H4 (cell line): ENCODE measurements at places on chromosomes 4 and X.

DNA sequence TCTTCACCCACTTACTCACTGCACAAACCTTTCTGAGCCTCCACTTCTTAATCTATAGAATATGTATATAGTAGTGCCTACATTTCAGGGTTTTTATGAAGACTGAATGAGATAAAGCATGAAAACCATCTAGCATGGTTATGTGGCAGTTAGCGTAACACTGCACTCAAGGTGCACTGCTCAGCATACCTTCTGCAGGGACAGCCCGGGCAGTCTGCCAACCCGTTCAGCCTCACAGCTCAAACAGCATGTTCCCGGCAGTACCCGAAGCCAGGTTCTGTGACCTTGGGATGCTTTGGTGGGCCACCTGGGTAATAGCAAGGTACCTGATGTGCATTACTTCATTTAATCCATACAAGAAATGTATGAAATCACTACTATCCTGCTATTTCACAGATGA, 81.4 kb downstream of the DOCK11 start:
- DNase-seq = no peak

GRCh38 chrX:44343412-44344141, at the start of gene EFHC2:
Gene EFHC2, minus strand, starts transcription at chrX:44343672. Its CDS starts 84 bp downstream, at chrX:44343588.
- DNase-seq = no peak

- DNase-seq = peak; percentile 46
These were observed 62.9 kb upstream of the FRAS1 start for GRCh38 chr4:77994194-77994721.

- peak; percentile 30 for DNase-seq
These were observed 35.7 kb upstream of the FAM241A start for GRCh38 chr4:112109360-112110058.

DNA sequence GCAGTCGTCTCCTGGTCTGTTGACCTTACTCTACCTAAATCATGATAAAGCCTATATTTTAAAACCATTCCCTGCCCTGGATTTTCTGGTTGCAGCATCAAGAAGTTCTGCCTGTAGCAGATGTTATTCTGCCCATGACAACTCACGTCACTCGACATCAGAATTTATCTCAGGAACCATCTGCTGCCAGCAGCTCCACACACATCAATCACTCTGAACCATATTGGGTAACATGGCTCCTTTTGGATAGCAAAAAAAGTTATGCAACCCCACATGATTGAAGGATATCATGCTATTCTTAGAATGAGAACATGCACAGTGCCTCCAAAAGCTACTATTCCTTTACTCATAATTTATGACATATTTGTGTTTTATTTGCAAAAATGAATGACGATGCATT, 341.4 kb downstream of the DHRSX start:
- DNase-seq = no peak

GRCh38 chr4:127229855-127230608, 402.7 kb upstream of the INTU start:
- DNase-seq = no peak

DNA sequence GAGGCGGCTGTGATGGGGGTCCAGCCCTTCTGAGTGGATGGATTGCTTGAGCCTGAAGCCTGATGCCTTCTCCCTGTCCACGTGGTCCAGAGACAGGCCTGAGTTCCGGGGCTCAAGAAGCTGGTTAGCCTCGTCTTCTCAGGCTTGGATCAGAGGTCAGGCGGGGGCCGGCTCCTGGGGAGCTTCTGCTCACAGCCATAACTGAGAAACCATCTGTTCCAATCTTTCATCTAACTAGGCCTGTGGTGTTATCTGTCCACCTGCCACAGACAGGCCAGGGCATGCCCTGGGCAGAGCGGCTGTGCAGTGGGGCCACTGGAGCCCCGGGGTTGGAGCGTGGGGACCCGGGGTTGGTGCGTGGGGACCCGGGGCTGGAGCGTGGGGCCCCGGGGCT, 63.1 kb downstream of the SORCS2 start:
- DNase-seq = no peak

DNA sequence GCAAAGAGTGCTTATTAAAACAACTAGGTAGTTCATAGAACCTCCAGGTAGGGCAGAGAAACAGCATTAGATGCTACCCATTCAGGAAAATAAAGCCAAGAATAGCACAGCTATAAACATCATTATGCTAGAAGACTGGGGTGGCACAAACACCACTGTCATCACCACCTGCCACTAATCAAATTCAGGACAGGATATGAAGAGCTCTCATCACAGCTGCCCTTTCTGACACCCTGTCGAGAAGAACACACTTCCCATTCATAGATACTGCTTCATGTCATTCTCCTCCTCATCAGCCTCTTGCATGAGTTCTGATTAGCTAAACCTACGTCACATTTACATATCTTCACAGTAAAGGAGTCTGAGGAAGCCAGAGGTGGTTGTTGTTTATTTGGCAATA, 692.3 kb upstream of the HS3ST1 start:
- no peak for DNase-seq

DNA sequence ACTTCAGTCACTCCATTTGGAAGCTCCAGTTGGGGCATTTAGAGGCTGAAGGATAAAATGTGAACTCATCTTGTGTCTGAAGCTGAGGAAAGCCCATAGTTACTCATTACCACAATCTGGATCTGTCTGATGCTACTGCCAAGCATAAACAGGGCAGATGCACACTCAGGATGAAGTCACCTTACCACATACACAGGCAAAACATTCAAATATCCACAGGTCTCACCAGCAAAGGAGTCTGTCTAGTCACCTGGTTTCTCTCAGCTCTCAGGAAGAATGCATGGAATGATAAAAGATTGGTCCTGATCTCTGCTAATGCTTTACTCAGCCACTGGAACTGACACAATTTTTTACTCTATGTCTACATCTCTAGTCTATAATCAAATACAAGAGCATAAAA, 13.0 kb upstream of the ODAPH start:
- DNase-seq = peak; percentile 36

DNA sequence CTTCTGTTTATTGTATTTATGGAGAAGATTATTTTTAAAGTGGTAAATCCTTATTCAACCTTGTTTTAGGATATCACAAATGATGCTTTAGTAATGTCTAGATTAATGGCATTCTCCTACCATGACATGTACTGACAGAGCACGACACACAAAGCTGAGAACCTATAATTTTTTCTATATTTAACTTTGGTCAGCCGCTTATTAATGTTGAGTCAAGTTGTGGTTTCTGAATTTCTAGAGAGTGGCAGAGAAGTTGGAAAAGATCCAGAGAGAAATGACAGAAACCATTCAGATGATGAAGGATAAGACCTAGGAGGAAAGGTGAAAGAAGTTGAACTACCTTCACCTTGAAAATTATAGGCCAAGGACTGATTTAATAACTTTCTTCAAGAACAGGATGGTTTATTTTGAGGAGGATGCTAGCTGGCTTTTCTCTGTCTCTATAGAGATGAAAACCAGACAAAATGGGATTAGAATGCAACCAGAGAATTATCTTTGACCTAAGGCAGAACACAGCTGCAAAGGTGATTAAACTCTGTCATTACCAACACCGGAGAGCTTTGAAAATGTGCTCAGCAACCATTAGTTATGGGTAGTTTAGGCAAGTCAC, 62.6 kb upstream of the TSPAN5 start:
- no peak for DNase-seq

- DNase-seq = peak; percentile 44
These were observed 37.9 kb upstream of the MXRA5 start for GRCh38 chrX:3384327-3384726.

GRCh38 chr4:95939141-95939540, 99.2 kb downstream of the PDHA2 start:
- no peak for DNase-seq
